Bladder microvascular endothelial cell (primary cell): ENCODE measurements at places on chromosomes 3 and 15. TPM values are rescaled to one million over a fixed set of nuclear protein-coding genes. Genes with fewer than 3 reads are reported as not detected.

POLR2M gene
- 136 and 239 TPM in 2 replicates for total RNA-seq

C3orf70 gene
- 1.0 and 1.8 TPM in 2 replicates for total RNA-seq

NAALADL2 gene
- total RNA-seq: 0.44 and 0.65 TPM in 2 replicates

SCAANT1 gene
- not detected in 2 replicates for total RNA-seq

ABI3BP gene
- 1.5 and 17.4 TPM in 2 replicates for total RNA-seq

KLHL18 gene
- total RNA-seq: 19.1 and 32.7 TPM in 2 replicates

RPUSD2 gene
- 12.0 and 13.8 TPM in 2 replicates for total RNA-seq
